ENCODE measurements at places on chromosomes 7 and 10.

- DNase-seq: no peak
These were observed 582 bp downstream of the TPST1 start for GRCh38 chr7:66205741-66206090.

DNA sequence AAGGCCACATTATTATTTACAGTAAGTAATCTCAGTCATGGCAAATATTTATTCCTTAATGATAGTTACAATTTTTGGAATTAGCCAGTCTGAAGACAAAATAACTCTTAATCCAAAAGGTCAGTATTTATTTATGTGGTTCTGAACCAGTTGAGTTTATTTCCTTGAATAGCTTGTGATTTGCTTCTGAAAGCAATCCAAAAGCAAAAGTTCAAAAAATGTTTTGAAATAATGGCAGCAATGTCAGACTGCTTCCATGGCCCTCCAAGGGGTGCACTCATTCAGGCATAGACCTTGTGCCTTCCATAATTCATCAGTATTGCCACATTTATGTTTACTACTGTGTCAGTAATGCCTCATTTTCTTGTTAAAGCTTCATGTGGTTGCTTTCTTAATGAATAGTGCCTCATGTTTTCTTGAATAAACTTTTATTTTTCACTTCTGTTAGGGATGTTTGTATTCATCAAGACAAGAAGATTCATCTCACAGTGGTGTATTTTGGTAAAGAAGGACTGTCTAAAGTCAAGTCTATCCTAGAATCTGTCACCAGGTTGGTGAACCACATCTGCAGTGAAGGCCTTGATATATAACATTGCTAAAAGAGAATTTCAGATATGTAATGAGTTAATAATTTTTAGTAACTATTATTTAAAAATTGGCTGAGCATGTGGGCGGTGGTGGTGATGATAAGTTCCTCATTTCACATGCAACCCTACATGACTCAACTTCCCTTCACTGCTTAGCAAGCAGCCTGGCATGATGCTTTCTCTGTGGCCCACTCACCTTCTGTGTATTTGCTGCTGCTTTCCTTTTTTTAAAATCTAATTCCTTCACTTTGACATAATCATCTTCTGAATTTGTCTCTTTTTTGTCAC, 22.0 kb downstream of the CSGALNACT2 start:
- DNase-seq: no peak

DNA sequence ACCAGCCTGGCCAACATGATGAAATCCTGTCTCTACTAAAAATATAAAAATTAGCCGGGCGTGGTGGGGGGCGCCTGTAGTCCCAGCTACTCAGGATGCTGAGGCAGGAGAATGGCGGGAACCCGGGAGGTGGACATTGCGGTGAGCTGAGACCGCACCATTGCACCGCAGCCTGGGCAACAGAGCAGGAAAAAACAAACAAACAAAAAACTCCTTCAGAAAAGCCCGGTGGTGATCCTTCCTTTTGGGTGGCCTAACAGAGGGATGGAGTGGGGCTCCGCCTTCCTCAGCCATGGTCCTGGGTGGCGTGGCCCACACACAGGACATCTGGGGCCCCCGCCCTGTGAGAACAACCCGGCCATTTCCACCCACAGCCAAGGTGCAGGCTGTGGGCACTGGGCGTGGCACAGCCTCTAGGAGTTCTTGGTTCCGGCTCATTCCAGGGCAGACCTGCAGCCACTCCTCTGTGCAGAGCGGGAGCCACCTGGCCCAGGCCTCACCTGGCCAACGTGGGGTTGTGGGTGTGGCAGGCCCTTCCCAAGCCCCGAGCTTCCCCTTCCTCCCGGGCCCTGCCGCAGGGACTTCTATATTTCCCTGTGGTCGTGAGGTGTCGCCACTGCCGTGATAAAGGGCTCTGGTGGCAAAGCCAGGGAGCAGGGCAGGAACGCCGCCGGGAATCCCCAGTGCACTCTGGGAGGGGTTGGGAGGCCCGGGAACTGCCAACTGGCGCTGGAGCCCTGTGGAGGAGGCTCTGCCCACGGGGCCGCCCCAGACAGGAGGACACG, 37.6 kb downstream of the GET4 start:
- DNase-seq: no peak

DNA sequence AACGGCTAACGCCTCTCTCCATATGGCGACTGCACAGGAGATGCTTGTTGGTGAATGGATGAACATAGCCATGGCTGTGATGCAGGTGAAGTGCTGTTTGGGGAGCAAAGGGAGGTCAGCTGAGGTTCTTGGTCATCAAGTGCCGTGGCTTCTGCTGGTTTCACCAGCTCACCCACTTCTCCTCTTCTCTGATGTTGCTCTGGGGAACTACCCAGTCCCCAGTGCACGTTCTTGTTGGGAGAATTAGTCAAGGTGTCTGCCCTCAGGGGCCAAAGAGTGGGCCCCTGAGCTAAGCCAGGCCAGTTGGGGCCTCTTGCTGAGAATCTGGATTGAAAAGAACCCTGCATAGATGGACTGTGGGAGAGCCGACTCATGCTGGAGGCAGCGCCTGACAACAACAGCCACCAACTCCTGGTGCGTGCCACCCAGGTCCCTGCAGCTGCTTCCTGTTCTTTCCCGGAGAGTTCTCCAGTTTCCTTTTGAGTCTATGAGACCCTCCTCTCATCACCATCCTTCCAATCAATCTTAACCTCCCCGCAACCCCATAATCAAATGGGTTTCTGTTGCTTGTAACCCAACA, 3.0 kb downstream of the BTBD16 start:
- DNase-seq: no peak

GRCh38 chr7:75762350-75762917, 9.6 kb downstream of the CCL26 start:
- DNase-seq: no peak

DNA sequence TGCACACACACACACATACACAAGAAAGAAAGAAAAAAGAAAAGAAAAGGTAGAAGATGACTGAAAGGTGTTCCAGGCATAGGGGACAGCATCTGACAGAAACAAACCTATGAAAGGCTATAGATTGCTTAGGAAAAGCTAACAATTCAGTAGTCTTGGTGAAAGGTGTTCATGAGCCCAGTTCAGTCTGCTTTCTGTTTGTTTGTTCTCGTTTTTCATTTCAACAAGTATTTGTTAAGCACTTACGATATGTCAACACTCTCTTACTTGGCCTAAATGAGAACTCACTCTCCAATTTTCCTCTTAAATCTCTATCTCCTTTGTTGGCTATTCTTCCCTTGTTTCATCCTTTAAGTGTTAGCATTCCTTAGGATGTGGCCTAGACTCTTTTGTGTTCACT, 133.2 kb downstream of the GRM8 start:
- no peak for DNase-seq

- DNase-seq: no peak
These were observed 186.1 kb downstream of the PRKG1 start for GRCh38 chr10:51260376-51260775.

- DNase-seq: no peak
These were observed 16.0 kb upstream of the TMEM168 start for GRCh38 chr7:112806156-112806555.

DNA sequence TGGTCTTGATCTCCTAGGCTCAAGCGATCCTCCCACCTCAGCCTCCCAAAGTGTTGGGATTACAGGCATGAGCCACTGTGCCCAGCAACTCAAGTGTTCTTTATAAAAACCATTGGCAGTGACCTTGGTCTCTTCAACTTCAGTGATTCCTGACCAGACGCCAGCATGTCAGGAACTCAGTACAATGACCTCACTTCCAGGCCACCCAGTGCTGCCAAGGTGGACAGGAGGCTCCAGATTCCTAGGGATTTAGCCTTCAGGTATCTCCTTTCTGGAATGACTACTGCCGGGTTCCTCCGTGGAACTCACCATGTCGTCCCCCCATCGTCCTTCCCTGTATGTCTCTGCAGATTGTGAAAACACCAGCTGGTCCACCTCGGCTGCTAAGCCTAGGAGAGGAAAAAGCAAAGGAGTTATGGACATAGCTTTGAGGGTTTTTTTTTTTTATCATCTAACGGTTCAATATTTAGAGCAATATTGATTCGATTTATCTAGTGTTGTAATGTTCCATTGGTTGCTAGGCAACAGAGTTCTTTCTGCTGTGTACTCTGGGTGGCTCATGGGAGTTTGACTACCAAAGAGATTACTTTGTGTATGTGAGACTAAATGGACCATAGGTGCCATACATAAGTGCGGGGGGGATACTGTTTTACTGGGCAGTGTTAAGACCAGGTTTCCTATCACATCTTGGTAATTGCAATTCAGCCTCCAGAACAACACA, 425.8 kb upstream of the AUTS2 start:
- no peak for DNase-seq

GRCh38 chr7:119879835-119880234, 393.1 kb upstream of the KCND2 start:
- no peak for DNase-seq

DNA sequence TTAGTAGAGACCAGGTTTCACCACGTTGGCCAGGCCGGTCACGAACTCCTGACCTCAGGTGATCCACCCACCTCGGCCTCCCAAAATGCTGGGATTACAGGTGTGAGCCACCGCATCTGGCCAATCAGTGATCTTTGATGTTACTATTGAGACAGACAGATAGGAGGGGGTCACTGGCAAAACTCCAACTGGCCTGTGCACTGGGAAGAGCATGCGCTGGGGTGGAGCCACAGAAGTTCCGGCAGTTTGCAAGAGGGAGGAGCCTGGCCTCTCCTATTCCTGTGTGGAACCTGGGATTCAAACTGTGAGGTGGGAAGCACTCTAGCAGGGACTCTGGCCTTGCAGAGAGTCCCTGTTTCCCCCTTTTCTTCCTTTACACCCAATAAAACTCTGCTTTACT, 60.7 kb downstream of the NEBL start:
- DNase-seq: no peak

GRCh38 chr10:36265741-36266140, 623.6 kb upstream of the FZD8 start:
- DNase-seq: no peak

DNA sequence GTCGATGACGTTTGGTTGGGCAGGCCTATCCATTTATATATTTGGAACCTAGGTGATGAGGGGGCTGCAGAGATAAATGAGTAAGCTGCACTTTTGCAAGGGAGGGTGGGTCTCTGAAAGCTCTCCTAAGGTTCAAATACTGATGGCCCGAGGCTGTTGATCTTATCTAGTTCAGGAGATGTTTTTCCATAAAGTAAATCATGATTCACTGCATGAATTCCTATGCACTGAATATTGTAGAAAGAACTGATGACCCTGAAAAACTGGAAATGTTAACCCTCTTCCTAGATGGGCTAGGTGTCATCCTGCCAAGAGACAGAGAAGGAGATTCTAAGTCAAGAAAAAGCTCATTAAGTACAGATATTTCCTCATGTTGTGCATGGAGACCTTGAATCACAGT, 459.9 kb downstream of the PLXNA4 start:
- no peak for DNase-seq

Measured in activated CD8-positive, alpha-beta memory T cell treated with anti-CD3 and anti-CD28 coated beads for 4 hours (primary cell).